NCI-H1048 (cell line): ENCODE measurements at places on chromosomes 6 and 20.

GRCh38 chr20:59022754-59023153 lies 3.5 kb downstream of the TUBB1 start:
- no peak for DNase-seq

DNA sequence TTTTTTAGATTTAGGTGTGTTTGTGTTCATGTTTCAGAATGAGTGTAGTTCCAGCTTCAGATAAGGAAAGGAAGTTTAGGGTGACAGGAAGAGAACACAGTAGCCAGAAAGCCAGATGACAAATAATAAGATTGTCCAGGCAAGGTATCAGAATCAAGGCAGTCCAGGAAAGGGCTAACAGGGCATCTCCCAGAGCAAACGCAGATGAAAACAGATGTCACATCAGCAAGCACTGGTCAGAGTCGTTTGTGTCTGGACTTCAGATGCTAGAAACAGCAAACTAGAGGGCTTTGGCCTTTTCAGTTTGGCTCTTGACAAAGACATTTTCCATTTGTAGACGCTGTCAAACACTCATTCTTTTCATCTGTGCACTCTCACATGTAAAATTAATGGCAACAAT lies 65.5 kb downstream of the VIP start:
- no peak for DNase-seq

- no peak for DNase-seq
Measured at GRCh38 chr20:20772497-20773085, 60.1 kb upstream of the RALGAPA2 start.

DNA sequence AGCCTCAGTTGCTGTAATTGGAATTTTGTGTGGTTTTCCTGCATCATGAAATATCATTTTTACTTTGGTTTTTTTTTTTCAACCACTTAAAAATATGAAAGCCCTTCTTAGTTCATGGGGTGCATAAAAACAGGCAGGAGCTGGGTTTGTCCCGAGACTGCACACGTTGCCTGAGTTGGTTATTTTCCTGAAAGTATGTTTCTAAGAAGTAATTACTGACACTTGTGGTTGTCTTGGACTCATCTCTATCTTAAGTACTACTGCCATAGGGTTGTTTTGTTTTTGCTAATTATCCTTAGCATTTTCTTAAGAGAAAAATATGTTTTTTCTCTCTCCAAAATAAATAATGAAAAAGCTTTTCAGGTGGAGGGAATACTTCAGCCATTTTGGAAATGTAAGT lies 40.1 kb downstream of the FAM120B start:
- no peak for DNase-seq

GRCh38 chr6:36671687-36672375 lies 6.7 kb upstream of the CDKN1A start:
- DNase-seq = no peak

DNA sequence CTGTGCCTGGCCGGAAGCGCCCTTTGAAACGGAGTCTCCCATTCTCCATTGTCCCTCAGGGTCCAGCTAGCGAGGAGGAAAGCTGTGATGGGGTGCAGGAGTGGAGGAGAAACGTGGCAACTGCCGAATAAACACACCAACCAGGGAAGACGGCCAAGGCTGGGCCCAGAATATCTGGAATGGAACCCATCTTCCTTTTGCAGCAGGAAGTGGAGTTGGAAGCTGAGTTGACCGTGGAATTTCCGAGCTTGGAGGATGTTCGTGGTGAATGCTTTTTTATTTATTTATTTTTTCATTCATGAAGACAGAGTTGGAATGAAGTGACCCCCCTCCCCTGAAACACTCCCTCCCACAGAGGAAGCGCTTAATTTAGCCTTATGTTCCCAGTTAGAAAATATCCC lies 105.6 kb upstream of the RNF24 start:
- no peak for DNase-seq

DNA sequence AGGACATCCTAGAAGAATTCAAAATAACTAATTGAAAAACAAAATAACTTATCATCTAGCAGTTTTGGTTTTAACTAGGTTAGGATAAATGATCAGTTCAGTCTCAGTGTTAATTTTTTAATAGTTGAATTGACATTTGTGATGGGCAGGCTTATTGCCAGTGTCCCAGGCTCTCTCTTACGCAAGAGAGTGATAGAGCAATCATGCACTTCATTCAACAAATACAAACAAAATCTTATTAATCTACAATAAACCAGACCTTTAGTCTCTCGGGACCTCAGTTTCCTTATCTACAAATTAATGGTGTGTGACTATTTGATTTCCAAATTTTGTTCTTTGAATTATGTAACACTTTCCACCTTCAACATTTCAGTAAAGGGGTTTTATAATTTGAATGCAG lies 385.9 kb upstream of the JAG1 start:
- DNase-seq = no peak

- no peak for DNase-seq
Measured at GRCh38 chr6:93516441-93516840, 97.1 kb upstream of the EPHA7 start.

DNA sequence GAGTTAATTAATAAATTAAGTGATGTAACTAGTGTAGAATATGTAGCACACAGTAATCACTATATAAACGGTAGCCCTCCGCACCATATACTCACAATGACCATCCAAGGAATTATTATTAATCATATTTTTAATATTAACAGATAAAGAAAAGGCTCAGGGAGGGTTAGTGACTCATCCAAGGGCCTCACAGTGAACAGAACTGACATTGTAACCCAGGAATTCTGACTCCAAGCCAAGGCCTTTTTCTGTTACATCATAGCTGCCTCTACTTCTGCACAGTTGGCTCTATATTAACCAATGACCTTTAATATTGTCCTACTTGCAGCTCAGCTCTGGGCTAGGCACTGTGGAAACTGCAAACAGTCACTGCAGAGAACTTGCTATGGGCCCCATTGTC lies 117.5 kb upstream of the SIRPG start:
- DNase-seq = no peak

DNA sequence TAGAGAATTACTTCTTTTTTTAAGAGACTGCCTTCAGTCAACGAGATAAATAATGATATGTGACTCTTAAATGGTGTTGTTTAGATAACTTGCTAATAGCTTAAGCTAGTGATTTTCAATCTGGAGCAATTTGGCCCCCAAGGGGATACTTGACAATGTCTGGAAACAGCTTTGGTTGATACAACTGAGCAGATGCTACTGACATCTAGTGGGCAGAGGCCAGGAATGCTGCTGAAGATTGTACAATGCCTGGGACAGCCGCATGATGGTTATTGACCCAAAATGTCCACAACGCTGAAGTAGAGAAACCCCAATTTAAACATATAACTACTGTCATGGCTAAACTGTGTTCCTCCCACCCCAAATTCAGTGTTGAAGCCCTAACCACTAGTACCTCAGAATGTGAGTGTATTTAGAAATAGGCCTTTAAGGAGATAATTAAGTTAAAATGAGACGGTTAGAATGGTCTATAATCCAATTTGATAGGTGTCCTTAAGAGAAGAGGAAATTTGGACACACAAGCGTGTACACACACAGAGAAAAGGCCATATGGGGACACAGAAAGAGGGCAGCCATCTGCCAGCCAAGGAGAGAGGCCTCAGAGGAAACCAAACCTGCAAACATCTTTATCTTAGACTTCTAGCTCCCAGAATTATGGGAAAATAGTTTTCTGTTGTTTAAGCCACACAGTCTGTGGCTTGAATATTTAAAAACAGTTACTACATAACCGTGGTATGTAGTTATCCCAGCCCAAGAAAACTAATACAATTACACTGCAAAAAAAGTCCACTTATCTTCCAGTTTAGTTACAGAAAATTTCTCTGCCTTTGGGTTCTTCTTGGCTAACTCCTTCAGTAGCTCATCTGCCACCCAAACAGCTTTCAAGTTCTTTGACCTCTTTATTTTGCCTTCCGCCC lies 22.2 kb downstream of the RWDD2A start:
- DNase-seq = peak; percentile 10

- peak; percentile 68 for DNase-seq
Measured at GRCh38 chr6:31729979-31730630, 1.0 kb upstream of the DDAH2 start.

DNA sequence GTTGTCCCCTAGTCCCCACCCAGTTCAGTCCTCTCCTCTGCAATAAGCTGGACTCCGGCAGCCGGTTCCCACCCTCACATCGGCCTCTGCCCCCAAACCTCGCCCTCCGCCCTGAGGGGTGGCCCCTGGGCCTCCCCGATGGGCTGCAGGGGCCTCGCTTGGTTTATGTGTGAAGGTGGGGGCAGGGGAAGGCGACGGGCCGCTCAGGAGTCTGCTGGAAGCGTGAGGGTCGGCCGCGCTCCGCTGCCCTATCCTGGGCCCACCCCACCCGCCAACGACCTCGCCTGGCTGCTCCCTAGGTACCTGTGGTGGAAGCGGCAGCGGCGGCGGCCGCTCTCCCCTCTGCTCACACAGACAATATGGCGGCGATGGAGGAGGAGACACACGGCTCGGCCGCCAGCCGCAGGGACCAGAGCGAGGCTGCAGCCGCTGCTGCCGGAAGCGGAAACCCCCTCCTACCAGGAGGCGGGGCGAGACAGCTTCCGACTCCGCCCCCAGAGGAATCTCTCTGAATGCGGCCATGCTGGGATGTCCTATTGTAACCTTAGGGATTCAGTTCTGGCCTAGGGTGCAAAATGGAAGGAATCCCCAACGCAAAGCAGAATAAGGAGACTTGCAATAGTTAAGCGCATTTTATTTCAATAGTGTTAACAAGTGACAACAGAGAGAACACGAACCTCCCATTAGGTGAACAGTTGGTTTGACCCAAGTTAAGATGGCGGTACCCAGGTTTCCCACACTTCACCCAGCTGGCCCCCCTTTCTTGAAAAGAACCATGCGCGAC lies at the start of gene CSNK2A1:
TSS of gene CSNK2A1 (minus strand) at position 422 of the 784 bp plus-strand sequence. CDS start 35,239 bp downstream, outside the sequence.
- DNase-seq = peak; percentile 80

GRCh38 chr6:134373282-134373922 lies 55.5 kb upstream of the SGK1 start:
- DNase-seq = no peak

GRCh38 chr6:119921491-119922010 lies 572.0 kb upstream of the MAN1A1 start:
- DNase-seq = no peak

DNA sequence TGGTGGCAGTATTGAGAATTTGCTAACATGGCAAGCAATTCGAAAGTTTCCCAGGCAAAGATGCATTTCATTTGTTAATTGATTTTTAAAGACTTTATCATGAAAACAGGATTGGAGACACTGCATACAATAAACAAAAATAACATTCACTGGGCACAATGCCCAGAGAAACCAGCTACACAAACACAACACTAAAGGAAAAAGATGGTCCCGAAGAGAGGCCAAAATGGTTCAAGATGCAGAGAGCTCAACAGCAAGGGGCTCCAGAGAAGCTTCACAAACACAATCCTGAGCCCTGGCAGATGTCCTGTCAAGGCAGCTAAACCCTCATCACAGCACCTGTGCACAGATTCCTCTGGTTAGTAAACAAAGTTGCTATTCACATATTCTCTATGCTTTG lies 79.3 kb downstream of the INSM1 start:
- DNase-seq = no peak
